Dermis blood vessel endothelial cell (primary cell): ENCODE measurements at places on chromosomes 4 and X. TPM values are rescaled to one million over a fixed set of nuclear protein-coding genes. Genes with fewer than 3 reads are reported as not detected.

The SCARB2 gene
- total RNA-seq: 194 and 214 TPM in 2 replicates

The MAGEA2 gene
- not detected in 2 replicates for total RNA-seq

The AKAP4 gene
- not detected in 2 replicates for total RNA-seq

The CXorf49 gene
- not detected in 2 replicates for total RNA-seq

The RIPPLY1 gene
- total RNA-seq: not detected in 2 replicates

The IQCM gene
- not detected in 2 replicates for total RNA-seq

The SHISA3 gene
- total RNA-seq: 2.0 and 2.7 TPM in 2 replicates

The MSANTD1 gene
- 0.19 and 0.34 TPM in 2 replicates for total RNA-seq

The ACE2 gene
- total RNA-seq: under 0.01 TPM in 1 of 2 replicates, not detected in the other

The UCHL1 gene
- 235 and 251 TPM in 2 replicates for total RNA-seq

The FRAS1 gene
- total RNA-seq: 0.85 and 1.7 TPM in 2 replicates

The SLIT2 gene
- 0.34 and 0.65 TPM in 2 replicates for total RNA-seq

The ADRA2C gene
- 0.17 TPM in 1 of 2 replicates, not detected in the other for total RNA-seq

The TLL1 gene
- total RNA-seq: 32.7 and 41.0 TPM in 2 replicates

The DCAF8L2 gene
- total RNA-seq: not detected in 2 replicates

The SLC9A6 gene
- 18.4 and 19.3 TPM in 2 replicates for total RNA-seq

The PRKX gene
- total RNA-seq: 41.5 and 42.4 TPM in 2 replicates

The SPP1 gene
- total RNA-seq: 4.4 and 11.6 TPM in 2 replicates

The EPHA5 gene
- total RNA-seq: not detected in 2 replicates
